Right lung (tissue), 10 donors: ENCODE measurements at places on chromosomes 5 and 9.

DNA sequence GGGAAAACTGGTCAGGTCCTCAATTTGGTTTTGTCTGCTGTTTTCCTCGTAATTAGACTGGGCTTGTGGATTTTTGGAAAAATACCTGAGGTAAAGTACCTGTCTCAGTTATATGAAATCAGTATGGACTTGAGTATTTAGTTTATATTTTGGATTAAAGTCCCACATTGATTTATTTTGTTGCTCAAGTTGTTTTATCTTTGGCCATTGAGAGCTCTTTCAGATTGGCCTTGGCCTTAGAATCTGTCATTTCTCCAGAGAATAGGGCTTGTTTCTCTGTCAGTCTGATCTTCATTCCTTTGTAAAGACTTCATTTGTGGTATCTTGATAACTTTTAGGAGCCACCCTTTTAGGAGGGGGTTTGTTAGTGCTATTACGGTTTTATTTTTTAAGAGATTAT lies 21.2 kb downstream of the UBAP1 start:
- DNase-seq = no peak

DNA sequence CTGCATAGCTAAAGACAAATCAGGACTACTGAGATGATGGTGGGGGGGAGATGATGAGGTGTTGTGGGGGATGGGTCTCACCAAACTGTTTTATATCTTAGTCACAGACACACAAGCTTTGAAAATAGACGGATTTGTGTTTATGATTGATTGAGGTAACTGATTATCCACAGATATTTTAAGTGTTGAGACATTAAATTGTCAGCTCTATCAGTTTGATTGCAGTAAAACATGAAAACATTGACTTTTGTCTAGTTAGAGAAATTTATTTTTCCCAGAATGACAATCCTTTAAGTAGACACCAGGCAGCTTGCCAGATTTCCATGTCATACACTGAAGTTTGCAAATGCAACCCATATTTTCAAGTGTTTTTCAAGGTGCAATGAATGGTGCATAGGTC lies 149.8 kb downstream of the NR2F1-AS1 start:
- DNase-seq = no peak

DNA sequence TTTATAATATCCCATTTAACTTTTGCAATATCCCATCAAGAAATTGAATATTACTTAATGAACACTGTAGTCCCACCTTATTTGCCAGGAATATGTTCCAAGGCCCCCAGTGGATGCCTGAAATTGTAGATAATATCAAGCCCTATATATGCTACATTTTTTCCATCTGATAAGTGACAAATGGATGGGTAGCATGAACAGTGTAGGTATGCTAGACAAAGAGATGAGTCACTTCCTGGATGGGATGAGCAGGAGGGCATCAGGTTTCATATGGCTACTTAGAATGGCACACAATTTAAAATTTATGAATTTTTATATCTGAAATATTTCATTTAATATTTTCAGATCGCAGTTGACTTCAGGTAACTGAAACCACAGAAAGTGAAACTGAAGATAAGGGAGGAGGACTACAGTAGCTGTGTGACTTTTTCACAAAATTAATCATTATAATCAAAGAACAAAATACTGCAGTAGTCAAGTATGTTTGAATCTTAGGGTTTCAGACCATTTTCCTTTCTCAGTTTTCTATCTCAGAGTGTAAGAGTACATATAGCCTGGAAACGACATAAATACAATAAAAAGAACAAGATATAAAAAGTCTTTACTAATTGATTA lies 636.4 kb upstream of the ARRDC3 start:
- no peak for DNase-seq

- no peak for DNase-seq
Measured at GRCh38 chr5:123449424-123449974, 26.3 kb upstream of the CEP120 start.

DNA sequence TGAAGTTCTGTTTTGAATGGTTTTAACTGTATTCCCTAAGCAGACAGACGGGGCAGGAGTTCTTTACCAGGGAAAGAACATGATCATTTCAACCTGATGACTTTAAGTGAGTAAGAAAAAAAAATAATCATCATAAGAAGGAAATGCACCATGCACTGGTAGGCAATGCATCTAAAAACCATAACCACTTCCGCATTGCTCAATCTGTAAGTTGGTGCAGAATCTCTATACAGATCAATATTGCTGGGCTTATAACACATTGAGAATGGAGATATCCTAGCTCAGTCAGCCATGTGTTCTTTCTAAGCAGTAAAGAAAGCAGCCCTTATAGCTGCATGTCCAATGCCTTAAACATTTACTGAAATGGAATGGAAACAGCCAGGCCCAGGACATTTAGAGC lies 407.1 kb upstream of the DMAC1 start:
- no peak for DNase-seq

- no peak for DNase-seq
Measured at GRCh38 chr5:43290726-43291125, 22.5 kb downstream of the HMGCS1 start.

- no peak for DNase-seq
Measured at GRCh38 chr5:107431536-107431935, 239.2 kb downstream of the EFNA5 start.

GRCh38 chr5:103340717-103341388 lies 82.3 kb downstream of the MACIR start:
- no peak for DNase-seq

DNA sequence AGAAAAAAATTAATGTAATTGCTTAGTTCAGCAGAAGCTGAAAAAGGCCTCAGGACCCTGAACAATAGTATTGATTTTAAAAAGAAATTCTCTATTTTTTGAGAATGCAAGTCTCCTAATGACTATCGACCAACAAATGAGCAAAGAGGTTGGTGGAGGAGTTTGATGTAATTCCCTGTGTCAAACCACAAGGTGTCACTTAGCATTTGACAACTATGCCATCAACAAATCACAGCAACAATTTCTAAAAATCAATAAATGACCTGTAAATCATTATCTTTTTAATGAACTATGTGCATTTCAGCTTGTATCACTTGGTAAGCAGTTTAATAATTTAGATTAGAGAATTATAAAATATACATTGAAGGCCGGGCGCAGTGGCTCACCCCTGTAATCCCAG lies 133.7 kb downstream of the PRELID2 start:
- no peak for DNase-seq

DNA sequence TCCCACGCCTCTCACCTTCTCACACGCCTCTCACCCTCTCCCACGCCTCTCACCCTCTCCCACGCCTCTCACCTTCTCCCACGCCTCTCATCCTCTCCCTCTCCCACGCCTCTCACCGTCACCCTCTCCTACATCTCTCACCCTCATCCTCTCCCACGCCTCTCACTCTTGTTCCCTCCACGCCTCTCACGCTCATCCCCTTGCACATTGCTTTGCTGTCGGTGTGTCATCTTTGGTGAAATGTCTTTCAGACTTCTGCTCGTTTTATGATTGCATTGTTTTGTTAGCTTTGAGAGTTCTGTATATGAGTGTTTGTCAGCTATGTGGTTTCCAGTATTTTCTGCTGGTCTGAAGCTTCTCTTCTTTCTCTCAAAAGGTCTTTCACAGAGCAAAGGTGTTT lies 102.7 kb downstream of the EHMT1 start:
- DNase-seq = no peak

GRCh38 chr9:126166291-126166690 lies 160.3 kb upstream of the MVB12B start:
- DNase-seq = no peak

DNA sequence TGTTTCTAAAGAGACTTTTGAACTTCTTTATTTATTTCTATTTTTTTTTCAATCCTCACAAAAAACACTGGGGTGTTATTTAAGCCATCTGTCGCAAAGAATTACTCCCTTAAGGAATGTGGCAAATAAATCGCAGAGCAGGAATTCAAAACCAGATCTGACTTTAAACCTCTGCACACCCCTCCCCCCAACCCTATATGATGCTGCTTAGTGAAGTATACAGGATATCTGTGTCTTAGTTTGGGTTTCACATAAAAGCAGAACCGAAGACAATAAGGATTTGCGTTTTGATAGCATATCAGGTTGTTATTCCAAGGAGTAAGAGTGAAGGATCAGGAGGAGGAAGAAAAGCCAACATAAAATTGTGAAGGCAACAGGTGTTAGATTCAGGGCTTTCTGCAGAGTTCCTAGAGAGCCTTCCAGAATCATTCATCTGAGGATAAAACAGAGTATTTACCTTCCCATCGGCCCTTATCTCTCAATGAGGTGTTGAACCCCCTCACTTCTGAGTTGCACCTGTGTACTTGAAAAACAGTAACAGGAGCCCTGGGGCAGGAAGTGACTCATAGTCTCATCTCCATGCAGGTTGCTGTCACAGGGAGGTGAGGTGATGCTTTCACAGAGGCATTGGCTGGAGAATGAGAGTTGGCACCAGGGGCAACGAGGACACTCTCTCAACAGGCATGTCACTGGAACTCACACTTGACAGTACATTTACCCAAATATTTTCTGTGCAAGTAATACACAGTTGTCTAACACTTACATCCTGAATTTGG lies 33.5 kb upstream of the DMRT3 start:
- no peak for DNase-seq

- no peak for DNase-seq
Measured at GRCh38 chr5:178464431-178465048, 125.7 kb downstream of the COL23A1 start.

DNA sequence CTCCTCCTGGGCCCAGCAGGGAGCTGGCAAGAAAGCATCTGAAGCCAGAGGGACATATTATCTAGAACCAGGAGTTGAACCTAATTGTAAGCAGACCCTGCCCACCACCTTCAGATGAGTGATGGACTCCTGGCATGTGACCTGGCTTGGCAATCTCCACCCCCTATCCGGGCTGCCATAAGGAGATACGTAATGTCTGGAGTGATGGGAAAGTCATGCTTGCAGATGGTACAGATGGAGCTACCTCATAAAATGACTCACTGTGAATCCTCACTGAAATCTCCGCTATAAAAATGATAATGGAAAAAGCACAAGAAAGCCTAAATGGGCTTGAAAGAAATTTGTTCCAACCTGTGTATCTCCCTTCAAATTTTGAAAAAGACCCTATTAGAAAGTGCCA lies 157.5 kb downstream of the DMRT2 start:
- DNase-seq = no peak

GRCh38 chr5:40984884-40985283 lies 75.6 kb downstream of the C7 start:
- DNase-seq = no peak

DNA sequence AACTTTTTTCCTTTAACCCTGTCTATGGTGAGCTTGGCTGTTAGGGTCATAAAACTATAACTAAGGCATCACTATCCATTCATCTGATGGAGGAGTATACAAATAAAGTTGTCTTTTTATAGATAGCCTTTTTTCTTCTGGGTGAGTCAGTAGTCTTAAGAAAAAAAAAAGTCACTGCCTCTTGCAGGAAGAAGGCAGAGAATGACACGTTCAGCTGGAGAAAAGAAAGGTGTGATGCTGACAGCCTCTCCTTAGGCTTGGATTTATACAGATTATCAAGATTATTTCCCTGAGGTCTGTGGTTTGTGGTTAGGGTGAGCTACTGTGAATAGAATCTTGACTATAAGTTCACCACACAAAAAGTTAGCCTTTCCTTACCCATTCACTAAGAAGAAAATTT lies 23.0 kb downstream of the EPB41L4B start:
- DNase-seq = no peak
